ENCODE measurements at places on chromosomes 6 and 20. TPM values are rescaled to one million over a fixed set of nuclear protein-coding genes. Genes with fewer than 3 reads are reported as not detected.
A peak's percentile ranks its signal among the peaks of the same experiment; 100 is the strongest.

GRCh38 chr6:137766596-137767370 is 100.3 kb upstream of the TNFAIP3 start:
- no peak for DNase-seq

TNFRSF6B gene
- not detected for total RNA-seq

DNA sequence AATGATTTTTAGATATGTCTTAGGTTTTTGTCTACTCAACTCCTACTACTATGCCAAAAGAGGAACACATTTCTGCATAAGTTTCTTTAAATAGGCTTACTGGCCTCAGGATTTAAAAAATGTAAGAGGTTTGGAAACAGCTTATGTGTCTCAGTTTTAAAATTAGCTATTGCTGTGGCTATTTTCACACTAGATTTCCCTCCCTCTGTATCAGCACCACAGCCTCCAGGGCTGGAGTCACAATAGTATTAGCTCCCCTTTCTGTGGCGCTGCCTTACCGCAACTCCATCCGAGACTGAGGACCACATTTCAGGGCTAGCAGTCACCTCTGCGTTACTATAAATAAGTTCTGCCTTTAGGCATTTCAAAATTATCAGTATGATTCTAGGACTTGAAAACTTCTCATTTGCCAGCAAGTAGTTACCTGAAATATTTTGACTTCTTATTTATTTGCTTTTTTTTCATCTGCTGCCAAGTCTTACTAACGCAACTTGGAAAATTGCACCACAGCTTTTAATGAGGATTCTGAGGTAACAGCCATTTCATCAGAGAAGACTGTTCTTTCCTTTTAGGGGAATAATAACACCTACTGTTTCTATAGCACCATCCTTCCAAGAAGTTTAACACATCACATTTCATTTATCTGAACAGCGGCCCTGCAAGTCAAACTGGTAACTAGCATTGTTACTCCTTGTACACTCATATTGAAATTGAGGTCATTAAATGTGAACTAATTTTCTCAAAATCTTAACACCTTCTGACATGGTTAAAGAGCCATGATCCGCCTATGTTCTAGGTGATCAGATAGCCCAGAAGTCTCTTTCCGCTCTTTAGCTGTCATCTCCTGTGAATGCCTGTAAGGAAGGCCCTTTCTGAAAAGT is 105.9 kb downstream of the GJA10 start:
- no peak for DNase-seq

CRNKL1 gene
- 33.0 TPM for total RNA-seq

DNA sequence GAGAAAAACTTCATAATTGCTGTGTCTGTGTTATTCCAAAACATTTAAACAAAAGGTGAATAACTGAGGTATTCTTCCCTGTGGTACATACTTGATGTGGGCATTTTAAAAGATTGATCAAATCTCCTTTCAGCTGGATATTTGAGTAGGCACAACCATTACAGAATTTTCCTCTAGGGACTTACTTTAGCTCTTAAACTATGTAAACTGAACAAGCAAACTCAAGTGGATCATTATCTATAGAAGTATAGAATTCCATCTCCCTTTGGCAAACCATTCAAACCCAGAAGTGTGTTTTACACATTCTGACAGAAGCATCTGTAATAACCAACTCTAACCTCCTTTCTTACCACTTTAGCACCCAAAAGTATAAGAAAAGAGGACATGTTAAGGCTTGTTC is 241.4 kb downstream of the ESR1 start:
- no peak for DNase-seq

- DNase-seq = no peak
These were observed 228.1 kb downstream of the ATXN1 start for GRCh38 chr6:16533210-16533609.

DNA sequence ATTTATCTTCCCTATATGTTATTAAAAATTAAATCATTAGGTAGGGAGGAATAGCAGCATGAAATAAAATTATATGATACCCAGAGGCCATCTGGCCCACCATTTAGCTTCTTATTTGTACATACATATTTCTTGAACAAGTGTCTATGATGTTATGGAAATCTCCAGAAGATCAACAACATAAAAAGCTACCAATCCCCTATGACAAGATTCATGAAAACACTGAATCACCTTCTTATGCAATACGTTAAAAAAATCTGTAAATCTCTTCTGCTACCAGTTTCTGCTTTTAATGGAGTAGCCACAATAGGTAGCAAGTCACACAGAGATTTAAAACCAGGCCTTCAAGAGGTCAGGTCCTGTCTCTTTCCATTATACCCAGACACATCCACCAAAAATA is 125.8 kb upstream of the ENPP5 start:
- DNase-seq = no peak

- DNase-seq = peak; percentile 91
These were observed 37.5 kb upstream of the IER3 start for GRCh38 chr6:30781743-30782424.

DNA sequence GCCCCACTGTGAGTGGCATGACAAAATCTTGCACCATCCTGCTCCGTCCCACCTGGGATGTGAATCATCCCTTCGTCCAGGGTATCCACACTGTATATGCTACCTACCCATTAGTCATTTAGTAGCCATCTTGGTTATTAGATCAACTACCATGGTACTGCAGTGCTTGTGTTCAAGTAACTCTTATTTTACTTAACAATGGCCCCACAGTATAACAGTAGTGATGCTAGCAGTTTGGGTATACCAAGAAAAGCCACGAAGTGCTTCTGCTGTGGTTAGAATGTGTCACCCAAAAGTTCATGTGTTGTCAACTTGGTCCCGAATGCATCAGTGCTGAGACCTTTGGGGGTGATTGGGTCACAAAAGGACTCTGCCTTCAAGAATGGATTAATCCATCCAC is 11.7 kb downstream of the OSER1 start:
- no peak for DNase-seq
